ENCODE measurements at places on chromosomes 7 and 10.

DNA sequence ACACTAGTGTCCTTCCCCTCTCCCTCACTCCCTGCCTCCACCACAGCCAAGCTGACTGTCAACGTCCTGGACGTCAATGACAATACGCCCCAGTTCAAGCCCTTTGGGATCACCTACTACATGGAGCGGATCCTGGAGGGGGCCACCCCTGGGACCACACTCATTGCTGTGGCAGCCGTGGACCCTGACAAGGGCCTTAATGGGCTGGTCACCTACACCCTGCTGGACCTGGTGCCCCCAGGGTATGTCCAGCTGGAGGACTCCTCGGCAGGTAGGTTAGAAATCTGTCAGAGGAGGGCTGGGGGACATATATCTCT lies 24.9 kb upstream of the VSIR start:
- DNase-seq: no peak

DNA sequence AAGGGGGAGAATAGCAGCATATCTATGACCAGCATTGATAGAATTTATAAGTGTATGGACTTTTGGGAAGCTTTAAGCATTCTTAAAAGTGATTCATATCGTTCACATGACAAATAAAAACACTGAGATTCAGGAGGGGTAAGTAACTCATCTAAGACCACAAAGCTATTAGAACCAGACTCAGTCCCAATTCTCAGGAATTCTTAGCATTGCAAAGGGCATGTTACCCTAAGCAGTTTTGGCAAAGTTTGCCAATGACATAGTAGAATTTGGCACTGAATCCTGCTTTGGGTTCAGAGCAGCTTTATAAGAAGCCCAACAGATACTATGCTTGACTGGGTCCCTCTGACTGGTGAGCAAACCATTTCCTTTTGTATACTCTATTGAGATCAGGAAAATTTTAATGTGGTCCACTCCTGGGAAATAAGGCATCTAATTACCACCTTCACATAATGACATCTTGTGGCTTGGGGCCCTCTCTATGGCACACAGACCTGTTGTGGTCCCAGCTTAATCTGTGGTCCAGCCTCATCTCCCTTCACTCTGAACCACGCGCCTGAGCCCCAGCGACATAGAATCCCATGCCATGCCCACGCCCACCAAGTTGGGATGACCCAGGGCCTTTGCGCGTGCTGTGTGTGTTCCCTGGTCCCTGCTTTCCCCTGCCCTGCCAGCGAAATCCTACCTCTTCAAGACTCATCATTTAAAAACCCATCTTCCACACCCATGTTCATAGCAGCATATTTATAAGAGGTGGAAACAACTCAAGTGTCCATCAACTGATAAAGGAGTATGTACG lies 37.5 kb upstream of the DOCK1 start:
- DNase-seq: no peak

DNA sequence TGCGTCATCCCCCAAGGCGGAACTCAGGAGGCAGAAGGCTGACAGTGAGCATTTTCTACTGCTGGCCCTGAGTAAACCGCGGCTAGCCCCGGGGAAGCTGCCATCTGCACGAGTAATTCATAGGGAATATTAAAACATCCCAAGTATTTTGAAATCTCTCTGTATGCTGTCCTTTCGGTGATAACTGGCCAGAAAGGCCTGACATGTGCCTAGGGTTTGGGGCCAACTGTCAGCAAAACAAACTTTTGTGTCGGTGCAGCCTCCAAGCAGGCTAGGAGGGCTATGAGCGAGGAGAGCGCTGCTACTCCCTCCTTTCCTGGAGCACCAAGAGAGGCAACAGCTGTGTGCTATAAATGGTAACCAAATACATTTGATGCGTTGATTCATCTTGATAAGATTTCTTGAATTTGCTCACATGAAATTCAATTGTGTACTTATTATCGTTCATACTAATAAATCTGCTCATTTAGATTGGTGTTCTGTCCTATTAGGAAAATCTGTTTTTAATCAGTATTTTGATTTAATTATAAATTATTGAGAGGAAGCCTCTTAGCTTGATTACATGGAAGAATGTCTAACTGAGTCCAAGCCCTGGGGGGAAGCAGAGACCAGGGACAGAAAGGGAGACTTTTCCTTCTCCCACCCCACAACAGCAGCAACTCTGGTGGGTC lies 124.4 kb upstream of the NPS start:
- DNase-seq: no peak

DNA sequence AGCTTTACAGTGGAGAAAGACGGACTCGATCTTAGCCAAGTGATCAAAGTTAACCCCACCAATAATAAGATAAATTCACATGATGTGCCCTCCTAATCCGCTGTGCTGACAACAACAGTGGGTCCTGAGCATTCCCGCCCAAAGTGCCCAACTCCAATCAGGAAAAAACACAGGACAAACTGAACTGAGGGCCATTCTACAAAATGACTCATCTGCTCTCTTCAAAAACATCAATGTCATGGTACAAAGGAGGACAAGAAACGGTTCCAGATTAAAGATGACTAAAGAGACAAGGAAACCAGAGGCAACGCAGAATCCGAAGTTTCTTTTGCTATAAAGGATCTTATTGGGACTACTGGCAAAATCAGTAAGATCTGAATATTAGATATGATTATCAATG lies 79.4 kb downstream of the CTBP2 start:
- DNase-seq: no peak

DNA sequence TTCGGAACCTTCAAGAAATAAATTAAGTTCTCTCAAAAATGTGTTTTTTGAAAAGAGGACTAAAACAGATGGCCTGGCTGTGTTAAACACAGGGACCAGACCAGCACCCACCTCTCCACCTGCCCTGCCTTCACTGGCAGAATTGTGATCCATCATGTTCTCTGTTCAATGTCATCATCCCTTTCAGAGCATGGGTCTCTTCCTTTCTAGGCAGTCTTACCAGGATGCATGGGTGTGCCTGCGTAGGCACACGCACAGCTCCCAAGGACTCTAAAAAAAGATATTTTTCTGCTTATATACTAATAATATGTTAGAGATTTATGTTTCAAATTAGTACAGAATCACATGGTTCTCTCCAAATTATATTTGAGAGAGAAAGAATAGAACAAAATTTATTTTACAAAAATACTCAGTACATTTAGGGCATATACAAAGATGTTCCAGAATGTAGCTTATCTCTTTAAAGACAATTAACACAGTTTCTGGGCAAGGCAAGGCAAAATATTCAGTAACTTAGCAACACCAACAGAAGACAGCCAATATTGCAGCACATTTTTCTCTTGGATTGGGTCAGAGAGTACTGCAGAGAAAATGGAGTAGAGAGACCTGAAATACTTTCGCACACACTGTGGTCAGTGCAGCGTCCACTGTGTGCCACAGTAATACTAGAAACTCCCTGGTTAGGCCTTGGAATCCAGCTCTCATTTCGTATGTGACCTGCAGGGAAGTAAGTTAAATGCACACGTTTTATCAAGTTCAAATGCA lies 52.8 kb downstream of the EGFR start:
- no peak for DNase-seq

- no peak for DNase-seq
These were observed 135.8 kb downstream of the DGKB start for GRCh38 chr7:14766747-14767146.

DNA sequence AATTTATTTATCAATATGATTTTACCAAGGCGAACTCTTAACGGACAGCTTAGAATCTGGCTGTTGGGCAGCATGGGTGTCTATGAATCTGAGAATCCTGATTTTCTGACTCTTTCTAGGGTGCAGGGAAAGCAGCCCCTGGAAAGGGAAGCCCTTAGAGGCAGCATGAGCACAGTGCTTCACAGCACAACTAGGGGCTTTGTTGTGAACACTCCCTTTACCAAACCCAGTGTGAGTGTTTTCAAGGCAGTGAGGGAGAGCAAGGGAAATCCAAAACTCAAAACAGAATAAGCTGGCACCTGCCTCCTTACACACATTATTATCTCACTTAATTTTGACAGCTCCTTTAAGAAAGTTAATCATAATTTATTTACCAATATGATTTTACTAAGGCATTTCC lies 116.3 kb upstream of the CSTF2T start:
- DNase-seq: peak; percentile 16

DNA sequence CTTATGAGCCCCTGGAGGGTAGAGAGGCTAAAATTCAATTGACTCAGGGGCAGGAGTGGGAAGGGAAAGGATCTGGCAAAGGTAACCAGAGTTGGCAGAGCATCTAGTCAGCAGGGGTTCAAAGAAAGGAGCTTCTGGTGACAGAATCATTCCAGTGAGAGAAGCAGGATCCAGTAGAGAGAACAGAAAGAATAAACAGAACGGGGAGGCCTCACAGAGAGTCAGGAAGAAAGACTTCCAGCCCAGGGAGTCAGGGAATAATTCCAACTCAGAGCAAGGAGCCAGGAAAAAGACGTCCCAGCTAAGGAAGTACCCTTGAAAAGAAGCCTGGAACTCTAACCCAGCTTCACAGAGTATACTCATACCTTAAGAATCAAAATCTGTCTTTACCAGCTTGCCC lies 66.6 kb upstream of the CPXM2 start:
- no peak for DNase-seq

All from glutamatergic neuron (in vitro differentiated cells).